ENCODE measurements at places on chromosomes 6 and 20. TPM values are rescaled to one million over a fixed set of nuclear protein-coding genes. Genes with fewer than 3 reads are reported as not detected.

ARID1B gene
- total RNA-seq: 32.8 TPM

GRCh38 chr20:44354979-44355497 lies 461 bp upstream of the HNF4A start:
- DNase-seq: no peak

DNA sequence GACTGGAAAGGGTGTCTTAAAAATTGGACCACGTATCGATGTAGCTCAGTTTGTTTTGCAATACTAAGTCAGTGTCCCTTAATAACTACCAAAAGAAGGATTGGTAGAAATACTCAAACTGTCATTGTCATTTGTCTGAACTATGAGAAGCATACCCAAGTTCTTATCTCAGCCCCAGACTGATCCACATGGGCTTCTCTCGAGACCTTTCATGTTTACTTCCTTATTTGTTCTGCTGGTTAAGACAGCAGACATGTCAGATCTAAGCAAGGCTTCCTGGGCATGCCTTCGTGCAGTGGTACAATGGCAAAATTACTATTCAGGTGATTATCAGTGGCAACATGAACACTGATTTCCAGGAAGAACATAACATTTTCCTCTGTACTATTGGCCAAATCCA lies 211.1 kb upstream of the PHACTR1 start:
- no peak for DNase-seq

DNA sequence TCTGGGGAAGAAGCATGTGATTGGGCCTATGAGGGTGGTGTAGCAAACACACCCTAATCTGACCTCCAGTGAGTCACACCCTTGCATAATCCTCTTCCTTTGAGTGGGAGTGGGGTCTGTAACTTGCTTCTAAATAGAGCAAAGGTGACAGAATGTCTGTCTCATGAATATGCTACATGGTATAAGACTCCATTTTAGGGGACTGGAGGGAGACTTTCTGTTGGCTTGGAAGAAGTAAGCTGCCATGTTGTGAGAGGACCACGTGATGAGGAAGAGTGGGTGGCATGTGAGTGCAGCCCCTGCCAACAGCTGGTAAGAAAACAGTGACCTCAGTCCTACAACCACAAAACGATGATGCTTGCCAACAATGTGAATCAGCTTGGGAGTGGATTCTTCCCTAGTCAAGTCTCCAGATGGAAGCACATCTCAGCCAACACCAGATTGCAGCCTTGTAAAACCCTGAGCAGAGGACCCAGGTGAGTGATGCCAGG lies 3.7 kb downstream of the AK9 start:
- no peak for DNase-seq

DNA sequence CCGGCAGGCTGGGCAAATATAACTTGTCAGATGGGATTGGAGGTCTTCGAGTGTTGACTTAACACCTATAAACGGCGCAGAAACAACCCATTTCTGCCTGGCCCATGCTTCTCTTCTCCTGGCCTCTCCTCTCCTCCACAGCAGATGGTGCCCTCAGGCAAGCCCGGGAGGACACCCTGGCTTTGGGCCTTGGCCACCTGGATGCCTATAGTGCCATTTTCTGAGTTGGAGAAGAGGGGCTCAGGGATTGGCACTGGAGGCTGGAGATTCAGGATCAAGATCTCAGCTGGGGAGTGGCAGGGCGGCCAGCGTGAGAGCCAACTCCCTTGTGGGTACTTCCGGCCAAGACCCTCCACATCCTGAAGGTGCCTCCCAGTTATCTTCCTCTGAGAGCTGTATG lies 211.9 kb upstream of the PMEPA1 start:
- DNase-seq: no peak

DNA sequence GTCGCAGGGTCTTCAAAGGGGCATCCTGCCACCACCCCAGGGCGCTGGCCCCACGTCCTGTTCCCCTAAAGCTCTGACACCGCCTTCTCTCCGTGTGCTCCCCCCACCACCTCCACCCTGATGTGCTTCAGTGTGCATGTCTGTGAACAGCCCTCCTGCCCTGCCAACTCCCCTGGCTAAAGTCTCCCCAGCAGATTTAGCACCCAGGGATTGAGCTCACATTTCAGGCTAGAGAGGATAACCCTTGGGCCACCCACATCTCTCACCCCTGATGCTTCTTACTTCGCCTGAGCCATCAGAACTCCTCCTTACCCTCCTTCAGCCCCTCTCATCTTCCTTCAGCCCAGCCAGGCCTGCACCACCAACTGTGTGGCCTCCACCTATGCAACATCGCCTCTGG lies 7.5 kb downstream of the TMEM151B start:
- no peak for DNase-seq

GRCh38 chr20:44010162-44010704 lies 95.6 kb downstream of the TOX2 start:
- no peak for DNase-seq

DNA sequence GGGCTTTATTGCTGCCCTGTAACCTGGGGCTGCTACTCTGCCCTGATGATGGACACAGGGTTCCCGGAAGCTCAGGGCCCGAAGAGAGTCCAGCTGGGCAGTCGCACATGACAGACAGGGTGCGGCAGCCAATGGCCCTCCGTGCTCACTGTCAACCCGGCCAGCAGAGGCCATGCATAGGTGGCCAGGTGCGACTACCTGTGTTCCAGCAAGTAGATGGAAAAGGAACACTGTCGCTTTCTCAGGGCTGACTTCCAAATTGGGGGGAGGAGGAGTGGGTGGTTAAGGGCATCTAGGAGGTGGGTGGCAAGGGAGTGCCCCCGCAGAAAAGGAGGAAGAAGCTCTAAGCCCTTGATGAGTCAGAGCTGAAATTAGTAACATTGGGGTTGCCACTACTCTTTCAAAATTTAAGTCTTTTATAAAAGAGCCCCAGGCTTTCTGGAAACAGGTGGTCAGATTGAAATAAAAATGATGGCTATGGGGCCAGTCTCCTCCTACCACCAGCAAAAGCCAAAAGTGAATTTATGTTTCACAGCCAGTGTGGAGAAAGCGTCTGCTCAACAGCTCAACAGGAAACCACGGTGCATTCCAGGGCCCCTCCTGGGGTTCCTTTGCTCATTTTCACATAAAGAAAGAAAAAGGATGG lies 2.3 kb upstream of the RAMACL start:
- DNase-seq: peak; percentile 20

- DNase-seq: no peak
Observed at GRCh38 chr20:64150756-64151632, 13.3 kb upstream of the MYT1 start.
